ENCODE measurements at places on chromosomes 6 and 20.

DNA sequence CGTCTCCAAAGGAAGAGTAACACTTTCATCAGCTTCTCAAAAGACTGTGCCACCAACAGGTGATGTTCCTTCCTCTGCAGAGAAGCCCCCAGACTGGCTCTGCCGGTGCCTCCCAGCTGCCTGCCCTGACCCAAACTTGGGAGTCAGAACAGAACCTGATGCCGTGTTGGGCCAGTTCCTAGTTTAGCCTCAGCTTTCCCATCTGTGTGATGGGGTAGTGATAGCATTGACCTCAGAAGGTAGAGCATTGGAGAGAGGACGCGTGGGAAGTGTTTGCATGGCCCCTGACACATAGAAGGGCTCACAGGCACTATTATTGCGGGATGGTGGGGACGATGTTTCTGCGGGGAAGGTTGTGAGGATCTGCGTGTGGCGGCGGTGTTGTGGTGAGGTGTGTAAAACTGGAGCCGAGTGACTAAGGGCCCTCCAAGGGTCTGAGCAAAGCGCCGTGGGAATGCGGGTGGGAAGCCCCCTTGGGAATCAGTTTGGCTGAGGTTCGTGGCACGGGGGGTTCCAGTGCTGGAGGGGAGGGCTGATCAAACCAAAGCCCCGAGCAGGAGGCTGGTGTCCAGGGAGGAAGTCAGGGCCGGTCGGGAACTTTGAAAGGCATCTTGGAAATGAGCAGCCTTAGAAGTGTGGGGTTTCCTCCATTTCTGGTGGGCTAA, 1.7 kb downstream of the NTSR1 start:
- no peaks in the 10 kb centered on the region for H3K36me3 ChIP-seq
- ATAC-seq: no peak
- H3K4me1 ChIP-seq: peaks cover 47% of the 10 kb centered on the region
- H3K4me3 ChIP-seq: no peak overlapping the region
- H3K27ac ChIP-seq: no peak overlapping the region

DNA sequence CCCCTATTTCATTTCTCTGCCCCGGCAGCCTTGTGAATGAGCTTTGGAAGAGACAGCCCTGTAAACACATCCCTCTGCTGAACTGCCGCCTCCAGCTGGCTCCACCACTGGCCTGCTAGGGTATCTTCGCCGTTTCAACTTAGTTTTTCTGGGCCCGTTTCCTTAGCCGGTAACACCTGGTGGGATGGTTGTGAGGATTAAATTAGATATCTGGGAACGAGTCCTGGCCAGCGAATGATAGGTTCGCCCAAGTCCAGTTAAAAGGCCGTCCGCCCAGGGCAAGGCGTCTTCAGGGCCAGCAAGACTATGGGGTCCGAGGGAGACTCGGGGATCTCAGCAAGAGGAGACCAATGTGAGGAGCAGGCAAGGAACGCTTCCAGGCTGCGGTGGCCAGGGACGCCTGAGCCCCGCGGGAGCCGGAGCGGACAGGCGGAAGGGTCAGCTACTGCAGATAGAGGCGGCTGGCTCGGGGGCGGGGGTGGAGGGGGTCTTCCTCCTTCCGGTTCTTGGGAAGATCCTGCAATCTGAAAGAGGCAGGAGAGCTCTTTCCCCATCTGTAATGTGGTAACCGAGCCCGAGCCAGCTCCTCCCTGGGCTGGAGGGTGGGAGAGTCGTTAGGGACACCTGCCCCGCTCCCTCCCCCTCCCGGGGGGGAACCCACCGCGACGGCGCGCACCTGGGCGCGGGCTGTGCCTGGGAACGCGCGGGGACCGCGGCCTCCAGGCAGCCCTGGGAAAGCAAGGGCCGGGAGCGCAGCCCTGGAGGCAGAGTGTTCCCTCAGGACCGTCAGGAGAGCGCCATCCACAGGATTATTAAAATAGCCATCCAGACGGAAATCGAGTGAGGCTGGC, 4.5 kb upstream of the PTCRA start:
- peaks cover 49% of the 10 kb centered on the region for H3K27me3 ChIP-seq
- H3K4me1 ChIP-seq: peaks cover 9% of the 10 kb centered on the region
- no peak overlapping the region for H3K27ac ChIP-seq
- ATAC-seq: no peak
- peak overlapping the region; percentile 36 for H3K4me3 ChIP-seq
- no peaks in the 10 kb centered on the region for H3K36me3 ChIP-seq

- no peaks in the 10 kb centered on the region for H3K27me3 ChIP-seq
- ATAC-seq: no peak
- no peaks in the 10 kb centered on the region for H3K4me1 ChIP-seq
These were observed 39.0 kb upstream of the ARMC2 start for GRCh38 chr6:108809211-108809610.

GRCh38 chr6:26445934-26446667, 5.8 kb downstream of the BTN3A3 start:
- ATAC-seq: no peak
- peaks cover 14% of the 10 kb centered on the region for H3K4me1 ChIP-seq
- no peak overlapping the region for H3K4me3 ChIP-seq
- no peaks in the 10 kb centered on the region for H3K36me3 ChIP-seq

GRCh38 chr6:939526-940252, 246.8 kb upstream of the EXOC2 start:
- no peak overlapping the region for H3K27ac ChIP-seq
- H3K4me1 ChIP-seq: no peaks in the 10 kb centered on the region
